Small intestine (tissue), 16 donors: ENCODE measurements at places on chromosomes 3 and 15. TPM values are rescaled to one million over a fixed set of nuclear protein-coding genes. Genes with fewer than 3 reads are reported as not detected.

DNA sequence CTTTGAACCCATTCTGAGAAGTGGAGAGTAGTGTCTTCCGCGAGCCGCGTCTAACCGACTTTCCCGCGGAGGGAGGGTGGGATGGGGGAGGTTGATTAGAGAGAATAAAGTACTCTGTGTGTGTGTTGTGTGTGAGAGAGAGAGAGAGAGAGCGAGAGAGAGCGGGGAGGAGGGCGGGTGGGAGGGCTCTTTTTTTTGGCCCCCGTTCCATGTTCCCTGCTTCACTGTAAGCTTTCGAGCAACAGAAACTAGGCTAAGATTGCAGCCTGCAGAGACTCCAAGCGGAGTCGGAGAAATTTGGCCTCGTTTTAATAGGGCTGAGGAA, 1.6 kb upstream of the MEIS2 start:
- DNase-seq, result peak; percentile 4

The HRG gene
- polyA plus RNA-seq, result not detected

- DNase-seq, result no peak
These were observed 55.0 kb upstream of the SOX14 start for GRCh38 chr3:137709011-137709601.

The PEX11A gene
- polyA plus RNA-seq, result 19.2 TPM

DNA sequence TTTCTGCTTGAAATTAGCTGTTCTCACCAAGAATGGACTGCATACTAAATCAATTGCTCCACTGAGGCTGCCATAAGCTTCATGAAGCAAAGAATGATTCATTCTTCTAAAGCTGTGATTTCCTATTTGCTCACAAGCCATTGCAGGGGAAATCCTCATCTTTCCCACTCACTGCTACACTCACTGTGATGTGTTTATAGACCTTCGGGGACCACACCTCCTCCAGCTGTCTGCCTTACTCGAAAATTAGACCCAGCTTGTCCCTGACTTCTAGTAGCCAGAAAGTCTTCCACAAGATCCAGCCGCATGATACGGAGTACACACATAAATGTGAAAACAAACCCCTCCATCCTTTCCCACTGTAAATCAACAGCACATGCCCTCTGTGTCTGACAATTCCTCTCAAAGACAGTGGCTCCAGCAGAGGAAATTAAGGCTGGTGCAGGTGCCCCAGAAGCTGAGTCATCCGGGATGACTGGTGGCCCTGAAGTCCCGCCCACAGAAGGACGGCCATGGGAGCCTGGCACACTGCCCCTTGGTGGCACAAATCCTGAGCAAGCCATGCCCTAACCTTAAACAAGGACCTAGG, 172.0 kb downstream of the STT3B start:
- DNase-seq, result no peak

- DNase-seq, result no peak
These were observed 5.8 kb downstream of the PRKCD start for GRCh38 chr3:53166781-53167291.

- no peak for DNase-seq
These were observed 85.5 kb upstream of the LRTM1 start for GRCh38 chr3:55013145-55013925.

DNA sequence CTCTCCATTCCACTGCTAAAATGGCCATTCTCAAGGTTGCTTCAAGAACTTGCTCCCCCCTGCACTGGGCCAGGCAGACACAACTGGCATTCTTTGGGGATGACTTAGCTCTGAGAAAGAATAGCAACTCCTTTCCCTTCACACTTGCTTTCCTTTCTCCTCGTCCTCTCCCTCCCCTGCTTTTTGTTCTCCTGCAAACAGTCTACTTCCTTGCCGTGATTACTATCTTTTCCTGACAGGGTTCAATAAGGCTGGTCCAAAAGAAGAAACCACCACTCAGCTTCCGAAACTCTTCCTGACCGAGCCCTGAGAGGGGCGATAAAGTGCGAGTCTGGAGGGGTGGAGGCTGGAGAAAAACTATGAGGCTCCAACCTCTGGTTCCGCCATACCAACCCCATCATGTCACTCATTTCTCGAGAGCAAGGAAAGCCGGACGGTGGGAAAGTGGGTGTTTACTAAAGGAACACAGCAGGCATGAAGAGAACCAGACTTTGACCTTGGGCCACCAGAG, 5.0 kb downstream of the AMOTL2 start:
- DNase-seq, result no peak

The ADAMTS7 gene
- polyA plus RNA-seq, result 0.27 TPM

- no peak for DNase-seq
These were observed 274.4 kb upstream of the LYSMD4 start for GRCh38 chr15:100007609-100008008.

The ACP3 gene
- 1.6 TPM for polyA plus RNA-seq

The FBXW12 gene
- polyA plus RNA-seq, result not detected

The TGM4 gene
- not detected for polyA plus RNA-seq

DNA sequence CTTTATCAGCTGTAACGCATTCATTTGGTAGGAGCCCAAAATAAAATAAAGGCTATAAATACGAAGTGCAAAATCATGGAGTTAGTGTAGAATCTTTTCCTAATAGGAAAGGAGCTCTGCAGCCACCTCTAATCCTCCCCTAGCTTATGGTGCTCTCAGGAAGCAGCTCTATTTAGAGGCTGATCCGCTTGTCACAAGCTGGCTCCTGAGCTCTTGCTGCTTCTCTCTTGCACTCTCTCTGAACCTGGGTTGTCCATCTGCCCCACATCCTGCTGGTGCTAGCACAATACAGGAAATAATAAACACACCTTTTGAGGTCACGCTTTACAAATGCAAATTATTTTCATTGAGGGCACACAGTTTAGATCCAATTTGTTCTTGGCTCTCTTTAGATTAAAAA, 37.3 kb upstream of the BFSP2 start:
- DNase-seq, result no peak

DNA sequence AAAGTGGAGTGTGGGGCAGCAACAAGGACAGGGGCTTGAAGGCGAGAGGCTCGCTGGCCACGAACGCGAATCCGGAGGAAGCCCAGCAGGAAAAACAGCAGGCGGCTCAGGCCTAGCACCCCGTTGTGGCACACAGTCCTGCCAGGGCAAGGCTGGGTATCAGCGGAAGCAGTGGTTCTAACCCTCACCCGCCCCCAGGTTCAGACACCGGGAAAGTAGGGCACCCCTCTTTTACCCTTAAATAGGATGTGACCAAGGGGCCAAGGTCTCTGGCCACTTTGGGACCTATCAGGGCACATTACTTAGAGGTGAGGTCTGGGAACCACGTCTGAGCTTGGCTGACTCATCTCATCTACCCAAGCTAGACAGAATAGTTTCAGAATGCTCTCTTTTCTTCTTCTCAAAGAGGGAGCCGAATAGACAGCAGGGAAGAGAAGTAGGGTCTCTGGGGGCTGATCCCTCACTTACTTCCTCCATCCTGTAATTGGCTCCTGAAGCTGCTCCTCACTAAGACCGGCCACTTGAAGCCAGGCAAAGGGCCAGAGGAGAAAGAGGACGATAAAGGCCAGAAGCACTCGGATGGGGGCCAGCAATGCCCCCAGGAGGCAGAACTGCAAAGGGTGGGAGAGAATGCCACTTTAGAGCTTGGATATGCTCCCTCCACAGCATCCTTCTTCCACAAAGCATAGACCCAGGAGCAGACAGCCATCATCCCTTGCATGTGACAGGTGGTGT, 1.7 kb downstream of the LPCAT4 start:
- no peak for DNase-seq
